ENCODE measurements at places on chromosomes 2 and 18. TPM values are rescaled to one million over a fixed set of nuclear protein-coding genes. Genes with fewer than 3 reads are reported as not detected.

GRCh38 chr2:209472112-209472832 lies 48.4 kb downstream of the MAP2 start:
- no peak for DNase-seq

DNA sequence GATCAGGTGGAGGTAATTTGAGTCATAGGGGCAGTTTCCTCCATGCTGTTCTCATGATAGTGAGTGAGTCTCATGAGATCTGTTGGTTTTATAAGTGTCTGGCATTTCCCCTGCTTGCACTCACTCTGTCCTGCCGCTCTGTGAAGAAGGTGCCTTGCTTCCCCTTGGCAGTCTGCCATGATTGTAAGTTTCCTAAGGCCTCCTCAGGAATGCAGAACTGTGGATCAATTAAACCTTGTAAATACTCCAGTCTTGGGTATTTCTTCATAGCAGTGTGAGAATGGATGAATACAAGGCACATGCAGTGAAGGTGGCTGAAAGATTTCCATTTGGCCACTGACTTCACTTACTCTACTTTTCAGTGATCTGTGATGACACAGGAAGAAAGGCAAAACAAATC lies 133.7 kb downstream of the SH3BP4 start:
- DNase-seq: no peak

DNA sequence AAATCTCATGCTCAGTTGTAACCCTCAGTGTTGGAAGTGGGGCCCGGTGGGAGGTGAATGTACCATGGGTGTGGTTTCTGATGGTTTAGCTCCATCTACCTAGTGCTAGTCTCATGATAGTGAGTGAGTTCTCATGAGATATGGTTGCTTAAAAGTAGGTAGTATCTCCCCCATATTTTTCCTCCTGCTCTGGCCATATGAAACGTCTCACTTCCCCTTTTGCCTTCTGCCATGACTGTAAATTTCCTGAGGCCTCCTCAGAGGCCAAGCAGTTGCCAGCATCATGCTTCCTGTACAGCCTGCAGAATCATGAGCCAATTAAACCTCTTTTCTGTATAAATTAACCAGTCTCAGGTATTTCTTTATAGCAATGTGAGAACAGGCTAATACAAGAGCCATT lies 62.8 kb upstream of the RNF152 start:
- DNase-seq: no peak

- DNase-seq: peak; percentile 82
These were observed 618 bp upstream of the TNS1 start for GRCh38 chr2:218003281-218003944.

- DNase-seq: no peak
These were observed 484.2 kb downstream of the PID1 start for GRCh38 chr2:228786901-228787300.

GRCh38 chr2:31131871-31132270 lies 6.4 kb downstream of the GALNT14 start:
- DNase-seq: no peak

GRCh38 chr2:170394641-170395387 lies 216.9 kb downstream of the MYO3B start:
- DNase-seq: no peak

DNA sequence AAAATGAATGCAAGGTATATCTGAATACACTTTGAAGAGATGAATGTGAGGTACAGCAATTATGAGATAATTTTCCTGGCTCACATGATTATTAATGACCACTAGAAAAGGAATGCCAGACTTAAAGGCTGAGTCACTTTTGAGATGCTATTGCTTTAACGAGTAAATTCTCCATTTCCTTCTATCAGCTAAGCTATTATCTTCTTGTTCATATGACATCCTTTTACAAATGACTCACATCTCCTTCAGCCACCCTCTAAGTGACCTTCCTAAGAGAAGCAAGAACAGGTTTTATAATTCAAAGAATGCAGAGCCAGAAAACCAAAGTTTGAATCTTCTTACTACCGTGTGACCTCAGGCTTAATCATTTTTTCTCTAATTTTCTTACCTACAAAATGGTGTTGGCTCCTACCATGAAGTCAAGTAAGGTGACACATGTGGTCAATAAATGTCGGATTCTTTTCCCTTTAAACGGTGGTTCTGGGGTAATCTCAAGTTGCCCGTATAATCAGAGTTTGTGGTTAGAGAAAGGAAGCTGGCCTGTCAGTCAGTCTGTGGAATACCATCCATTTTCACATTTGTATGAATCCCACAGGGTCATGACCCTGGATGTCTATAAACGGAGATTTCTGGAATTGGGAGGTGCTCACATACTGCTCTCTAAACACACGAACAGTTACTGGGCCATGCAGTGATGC lies 184.0 kb upstream of the PID1 start:
- DNase-seq: no peak

Gene ITGB6
- polyA plus RNA-seq: 2.7 TPM

Gene SCN2A
- polyA plus RNA-seq: 0.23 TPM

Gene ARHGAP15
- polyA plus RNA-seq: 1.8 TPM

Gene FAM124B
- 0.92 TPM for polyA plus RNA-seq

Gene CPLX4
- polyA plus RNA-seq: not detected

Gene TWSG1
- 8.2 TPM for polyA plus RNA-seq

Gene CEP76
- polyA plus RNA-seq: 2.4 TPM

Gene TMEM198
- polyA plus RNA-seq: 2.1 TPM

Gene FBLN7
- polyA plus RNA-seq: 0.50 TPM

All from stomach (tissue), 19 donors.